ENCODE measurements at places on chromosomes 1 and 21. TPM values are rescaled to one million over a fixed set of nuclear protein-coding genes. Genes with fewer than 3 reads are reported as not detected.

Gene RNU1-4
- under 0.01 TPM for total RNA-seq

Gene IRF6
- 0.59 TPM for total RNA-seq

Gene CYP2J2
- 0.32 TPM for total RNA-seq

Gene TMEM53
- total RNA-seq = 1.8 TPM

Gene LCE1E
- total RNA-seq = 0.42 TPM

Gene OR6K3
- total RNA-seq = not detected

Gene GOLT1A
- total RNA-seq = not detected

Gene ARHGAP29
- 7.7 TPM for total RNA-seq

Gene NTMT2
- not detected for total RNA-seq
